Renal cortex interstitium (tissue), 15 donors: ENCODE measurements at places on chromosomes 2 and 18. TPM values are rescaled to one million over a fixed set of nuclear protein-coding genes. Genes with fewer than 3 reads are reported as not detected.

The DYNAP gene
- not detected for polyA plus RNA-seq

DNA sequence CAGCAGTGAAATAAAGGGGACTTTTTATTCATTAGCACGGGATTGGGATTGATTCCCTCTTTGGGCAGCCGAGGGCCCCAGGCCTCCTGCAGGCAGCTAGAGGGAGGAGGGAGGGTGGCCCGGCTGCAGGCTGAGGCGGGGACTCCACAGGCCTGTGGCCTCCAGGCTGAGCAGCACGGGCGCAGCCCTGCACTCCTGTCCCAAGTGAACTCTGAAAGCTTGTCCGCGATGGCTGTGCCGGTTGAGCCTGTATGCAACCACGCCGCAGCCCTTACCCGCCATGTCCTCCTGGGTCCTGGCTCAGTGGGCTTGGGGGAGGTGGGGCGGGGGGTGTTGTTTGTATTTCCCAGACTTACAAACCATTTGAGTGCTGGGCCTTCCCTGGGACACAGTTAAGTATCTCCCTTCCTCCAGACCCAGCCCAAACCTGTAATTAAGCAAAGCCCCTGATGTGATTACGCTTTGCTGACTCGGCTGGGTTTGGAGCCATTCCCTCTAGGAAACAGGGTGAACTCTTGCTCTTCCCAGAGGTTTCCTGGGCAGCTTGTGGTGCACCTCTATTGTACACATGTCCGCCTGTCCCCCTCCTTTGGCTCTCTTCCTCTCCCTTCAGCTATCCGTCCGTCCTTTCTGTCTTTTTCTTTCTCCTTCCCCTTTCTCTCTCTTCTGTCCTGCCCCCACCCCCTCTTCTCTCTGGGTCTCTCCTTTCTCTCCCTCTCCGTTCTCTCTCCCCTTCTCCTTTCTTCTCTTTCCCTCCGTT is 5.3 kb downstream of the GLI2 start:
- no peak for DNase-seq

GRCh38 chr18:47658498-47658897 is 272.0 kb downstream of the SMAD2 start:
- DNase-seq = no peak

The CACNB4 gene
- 16.7 TPM for polyA plus RNA-seq

- no peak for DNase-seq
These were observed 249.3 kb downstream of the ZNF521 start for GRCh38 chr18:25102662-25103061.

DNA sequence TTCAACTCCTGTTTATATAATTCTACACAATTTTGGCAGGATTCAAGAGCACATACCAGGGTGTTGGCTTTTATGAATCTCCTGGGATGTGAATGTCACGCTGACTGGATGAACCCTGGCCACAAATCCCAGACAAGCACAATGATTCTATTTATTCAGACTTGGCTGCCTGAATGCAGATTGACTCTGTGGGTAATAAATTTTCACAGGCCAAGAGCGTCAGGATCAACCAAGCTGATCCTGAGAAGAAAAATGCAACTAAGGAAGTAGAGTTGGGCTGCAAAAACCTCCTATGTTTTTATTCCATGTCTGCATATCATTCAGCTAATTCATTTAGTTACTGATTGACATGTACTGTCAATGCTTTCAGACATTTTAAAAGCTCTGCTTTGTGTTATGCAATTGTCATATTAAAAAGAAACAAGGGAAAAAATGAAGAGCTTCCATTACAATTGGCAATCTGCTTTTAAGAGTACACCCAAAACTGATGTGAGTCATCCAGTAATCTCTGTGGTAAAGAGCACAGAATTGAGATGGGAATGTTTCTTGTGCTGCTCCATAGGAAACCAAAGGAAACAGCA is 173.0 kb upstream of the REV1 start:
- no peak for DNase-seq

The ANKRD62 gene
- not detected for polyA plus RNA-seq

The ABCB11 gene
- not detected for polyA plus RNA-seq

- DNase-seq = no peak
These were observed 8.7 kb upstream of the TGIF1 start for GRCh38 chr18:3441290-3441689.

DNA sequence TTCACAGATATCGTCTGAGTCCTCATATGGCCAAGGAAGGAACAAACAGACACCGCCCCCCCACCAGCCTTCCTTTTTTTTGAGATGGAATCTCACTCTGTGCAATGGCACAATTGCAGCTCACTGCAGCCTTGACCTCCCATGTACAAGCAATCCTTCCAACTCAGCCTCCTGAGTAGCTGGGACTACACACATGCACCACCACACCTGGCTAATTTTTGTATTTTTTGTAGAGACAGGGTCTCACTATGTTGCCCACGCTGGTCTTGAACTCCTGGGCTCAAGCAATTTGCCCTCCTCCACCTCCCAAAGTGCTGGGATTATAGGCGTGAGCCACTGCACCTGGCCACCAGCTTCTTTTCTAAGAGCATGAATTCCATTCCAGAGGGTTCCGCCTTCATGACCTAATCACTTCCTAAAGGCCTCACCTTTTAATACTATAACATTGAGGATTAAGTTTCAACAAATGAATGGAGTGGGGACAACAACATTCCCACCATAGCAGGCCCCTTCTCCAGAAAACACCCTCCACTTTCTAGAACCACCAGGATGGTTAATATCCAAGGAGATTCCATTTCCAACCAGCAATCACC is 2.2 kb upstream of the TMBIM1 start:
- no peak for DNase-seq

The OTOS gene
- polyA plus RNA-seq = 0.43 TPM

DNA sequence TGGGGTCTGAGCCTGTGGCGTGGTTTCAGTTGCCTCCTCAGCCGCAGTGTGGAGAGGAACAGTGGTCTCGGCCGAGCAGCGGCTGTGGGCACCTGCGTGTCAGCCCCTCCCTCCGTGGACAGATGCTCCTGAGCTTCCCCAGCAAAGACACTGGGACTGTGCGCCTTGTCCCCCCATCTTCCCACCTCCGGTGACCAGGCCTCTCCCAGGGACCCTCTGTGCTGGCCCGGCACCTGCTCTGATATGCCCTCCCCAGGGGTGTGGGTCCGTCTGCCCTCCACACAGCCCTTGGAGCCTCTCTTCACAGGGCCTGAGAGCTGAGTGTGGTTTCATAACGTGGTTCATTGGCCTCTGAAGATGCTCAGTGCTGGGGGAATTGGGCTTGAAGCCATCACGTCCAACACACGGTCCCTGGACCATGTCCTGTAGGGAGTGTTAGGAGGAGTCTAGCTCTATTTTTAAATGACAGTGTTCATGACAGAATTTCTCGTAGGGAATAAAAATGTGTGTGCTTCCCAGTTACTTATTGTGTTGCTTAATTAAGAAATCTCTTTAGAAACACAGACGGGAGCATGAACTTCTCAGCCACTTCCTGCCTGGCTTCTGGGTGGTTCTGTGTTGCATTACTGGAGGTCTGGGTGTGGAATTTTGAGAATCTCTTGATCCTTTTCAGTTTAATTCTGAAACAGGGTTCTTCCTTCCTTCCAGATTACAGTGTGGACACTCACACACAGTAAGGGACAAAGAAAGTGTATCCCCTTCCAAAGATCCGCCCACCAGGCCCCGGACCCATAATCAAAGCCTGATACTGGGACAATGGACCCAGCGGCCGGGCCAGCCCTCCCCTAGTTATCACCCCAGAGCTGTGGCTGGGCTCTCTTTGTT is 110.7 kb downstream of the NFATC1 start:
- no peak for DNase-seq

DNA sequence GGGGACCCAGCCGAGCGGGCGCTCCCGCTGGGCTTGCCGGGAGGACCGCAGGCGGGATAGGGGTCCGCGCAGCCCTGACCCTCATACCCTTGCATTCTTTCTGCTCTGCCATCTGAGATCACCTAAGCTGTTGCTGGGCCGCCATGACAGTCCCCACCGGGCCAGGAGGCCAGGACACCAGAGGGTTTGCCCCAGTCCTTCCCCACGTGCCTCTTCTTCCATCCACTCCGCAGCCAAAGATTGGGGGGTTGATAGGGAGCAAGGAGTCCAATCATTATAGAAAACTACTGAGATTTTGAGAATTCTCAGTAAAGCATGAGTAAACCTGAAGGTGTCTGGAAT is 453 bp upstream of the GRB14 start:
- no peak for DNase-seq

DNA sequence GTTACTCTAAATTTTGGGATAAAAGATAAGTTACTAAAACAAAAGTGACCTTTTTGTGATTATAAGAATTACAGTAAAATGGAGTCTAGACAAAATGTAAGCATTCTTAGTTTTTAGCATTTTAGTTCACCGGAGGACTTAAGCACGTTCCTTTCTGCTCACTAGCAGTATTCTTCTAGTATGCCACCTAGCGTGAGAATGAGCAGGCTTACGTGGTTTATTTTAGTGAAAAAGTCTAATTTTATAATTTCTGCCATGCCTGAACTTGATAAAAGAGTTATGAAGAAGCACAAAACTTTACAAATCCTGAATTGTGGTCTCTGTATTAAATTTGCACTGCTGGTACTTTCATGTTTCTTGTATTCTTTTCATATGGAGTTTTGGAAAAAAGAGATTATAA is 12.6 kb upstream of the OTX1 start:
- no peak for DNase-seq

GRCh38 chr18:53747210-53747609 is 477.3 kb downstream of the MBD2 start:
- no peak for DNase-seq

The VWA3B gene
- polyA plus RNA-seq = 0.47 TPM

GRCh38 chr2:238238311-238238765 is 1.5 kb downstream of the HES6 start:
- no peak for DNase-seq

The FZD7 gene
- polyA plus RNA-seq = 57.5 TPM

GRCh38 chr2:234395891-234396420 is 100.9 kb downstream of the ARL4C start:
- DNase-seq = no peak

The ZSWIM2 gene
- polyA plus RNA-seq = not detected

DNA sequence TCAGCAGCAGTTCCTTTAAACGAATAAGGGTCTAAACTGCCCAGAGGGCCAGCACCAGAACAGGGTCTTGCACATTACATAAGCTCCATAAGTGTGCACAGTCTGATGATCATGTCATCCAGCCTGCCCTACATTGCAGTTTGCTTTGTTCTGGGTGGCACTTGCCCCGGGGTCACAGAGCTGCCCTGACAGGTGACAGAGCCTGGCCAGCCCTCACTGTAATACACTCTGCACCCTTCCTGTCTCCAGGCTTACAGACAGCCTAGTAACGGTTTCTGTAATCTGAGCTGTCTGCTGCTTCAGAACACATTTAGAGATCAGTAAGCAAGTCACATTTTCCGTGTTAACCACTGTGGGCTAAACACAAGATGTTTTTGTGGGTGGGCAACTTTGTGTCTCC is 213.3 kb downstream of the FAM210A start:
- no peak for DNase-seq

The SERPINB4 gene
- not detected for polyA plus RNA-seq

DNA sequence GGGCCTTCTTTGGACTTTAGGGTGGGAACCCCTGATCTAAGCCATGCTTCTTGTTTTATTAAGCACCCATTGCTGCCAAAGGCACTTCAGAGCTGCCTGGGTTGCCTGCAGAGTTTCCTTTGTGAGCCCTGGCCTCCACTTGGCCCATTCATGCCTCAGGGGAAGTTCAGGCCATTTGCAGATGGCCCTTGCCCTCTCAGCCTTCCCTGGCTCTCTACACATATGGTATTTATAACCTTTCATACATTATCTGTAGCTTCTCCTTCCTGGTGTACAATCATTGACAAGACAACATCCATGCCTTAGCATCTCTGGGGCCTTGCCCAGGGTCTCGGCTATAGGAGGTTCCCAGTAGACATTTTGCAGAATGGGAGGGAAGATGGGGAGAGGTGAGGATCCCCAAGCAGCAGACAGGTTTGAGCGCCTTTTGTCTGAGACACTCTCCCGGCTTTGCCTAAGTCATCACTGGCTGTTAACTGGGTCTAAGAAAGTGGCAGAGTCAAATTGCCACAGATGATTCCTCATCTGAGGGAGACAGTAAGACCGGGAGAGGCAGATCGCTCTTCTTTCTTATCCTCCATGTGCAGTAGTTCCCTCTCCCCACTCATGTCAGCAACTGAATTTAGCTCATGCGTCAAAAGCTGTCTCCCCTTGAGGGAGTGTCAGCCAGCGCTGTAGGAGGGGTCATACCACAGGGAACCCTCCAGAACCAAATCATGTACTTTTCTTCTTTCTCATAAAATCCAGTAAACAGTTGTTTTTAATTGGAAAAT is 2.7 kb downstream of the EHD3 start:
- DNase-seq = no peak

The RNU2-63P gene
- not detected for polyA plus RNA-seq

DNA sequence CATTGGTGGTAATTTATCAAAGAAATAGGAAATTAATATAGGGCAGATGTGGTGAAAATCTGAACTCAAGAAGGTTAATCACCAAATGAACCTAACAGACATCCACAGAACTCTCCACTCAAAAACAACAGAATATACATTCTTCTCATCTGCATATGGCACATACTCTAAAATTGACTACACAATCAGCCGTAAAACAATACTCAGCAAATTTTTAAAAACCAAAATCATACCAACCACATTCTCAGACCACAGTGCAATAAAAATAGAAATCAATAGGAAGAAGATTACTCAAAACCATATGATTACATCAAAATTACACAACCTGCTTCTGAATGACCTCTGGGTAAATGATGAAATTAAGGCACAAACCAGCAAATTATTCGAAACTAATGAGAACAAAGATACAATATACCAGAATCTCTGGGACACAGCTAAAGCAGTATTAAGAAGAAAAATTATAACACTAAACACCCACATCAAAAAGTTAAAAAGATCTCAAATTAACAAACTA is 31.0 kb downstream of the RBM43 start:
- no peak for DNase-seq

DNA sequence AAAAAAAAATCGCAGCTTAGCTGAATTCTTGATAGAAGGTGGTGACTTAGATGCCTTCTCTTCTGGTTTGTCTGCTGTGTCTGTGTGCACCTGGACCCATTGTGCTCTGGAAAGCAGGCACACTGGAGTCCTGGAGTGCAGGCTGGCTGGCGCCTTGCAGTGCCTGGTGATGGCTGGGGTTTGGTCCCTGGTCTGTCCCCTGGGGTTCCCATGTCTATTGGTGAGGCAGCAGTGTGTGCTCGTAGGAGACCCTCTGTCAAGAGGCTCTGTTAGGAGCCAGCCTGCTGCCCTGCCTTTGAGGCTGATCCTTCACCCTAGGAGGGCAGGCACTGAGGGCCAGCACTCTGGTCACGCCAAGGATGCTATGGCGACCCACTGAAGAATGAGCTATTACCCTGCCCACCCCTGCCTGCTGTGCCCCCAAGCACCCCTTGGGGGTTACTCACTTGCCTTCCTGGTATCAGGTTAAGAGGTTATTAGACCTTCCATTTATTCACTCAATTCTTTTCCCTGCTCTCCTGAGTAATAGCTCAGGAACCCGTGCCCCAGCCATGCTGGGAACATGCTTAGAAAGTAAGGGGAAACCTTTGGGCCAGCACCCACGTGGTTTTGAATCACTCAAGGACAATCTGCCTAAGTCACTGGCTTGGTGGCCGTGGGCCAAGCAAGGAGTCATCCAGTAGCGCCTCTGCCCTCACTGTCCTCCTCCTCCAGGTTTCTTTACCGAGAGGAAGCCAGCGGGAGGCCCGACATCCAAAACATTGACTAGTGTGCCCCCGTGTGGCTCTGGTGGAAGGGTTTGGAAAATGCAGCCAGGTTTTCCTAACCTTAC is 284.5 kb downstream of the PRKCE start:
- peak; percentile 78 for DNase-seq

The CIB4 gene
- 0.89 TPM for polyA plus RNA-seq

- no peak for DNase-seq
These were observed 241.6 kb downstream of the SUCLG1 start for GRCh38 chr2:84217456-84217855.
